ENCODE measurements at places on chromosomes 4 and X.

- no peak for DNase-seq
Observed at GRCh38 chr4:931194-931959, 739 bp downstream of the GAK start.

DNA sequence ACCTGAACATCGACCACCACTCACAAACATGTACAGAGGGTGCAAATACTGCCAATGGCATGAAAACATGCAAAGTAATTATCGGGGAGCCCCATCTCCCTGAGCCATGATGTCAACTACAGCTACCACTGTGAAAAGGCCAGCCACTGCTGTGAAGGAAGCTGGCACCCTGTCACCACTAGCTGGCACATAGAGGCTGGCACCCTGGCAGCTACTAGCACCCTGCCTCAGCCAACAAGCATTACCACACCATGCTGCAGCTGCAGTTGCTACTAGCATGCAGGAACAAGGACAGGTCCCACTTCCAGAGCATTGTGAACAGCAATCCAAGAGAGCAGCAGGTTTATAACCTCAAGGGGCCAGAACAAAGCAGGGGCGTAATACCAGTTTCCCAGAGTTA lies 81.4 kb downstream of the PRR32 start:
- DNase-seq: no peak

GRCh38 chrX:23765449-23765848 lies 17.5 kb upstream of the SAT1 start:
- DNase-seq: no peak

DNA sequence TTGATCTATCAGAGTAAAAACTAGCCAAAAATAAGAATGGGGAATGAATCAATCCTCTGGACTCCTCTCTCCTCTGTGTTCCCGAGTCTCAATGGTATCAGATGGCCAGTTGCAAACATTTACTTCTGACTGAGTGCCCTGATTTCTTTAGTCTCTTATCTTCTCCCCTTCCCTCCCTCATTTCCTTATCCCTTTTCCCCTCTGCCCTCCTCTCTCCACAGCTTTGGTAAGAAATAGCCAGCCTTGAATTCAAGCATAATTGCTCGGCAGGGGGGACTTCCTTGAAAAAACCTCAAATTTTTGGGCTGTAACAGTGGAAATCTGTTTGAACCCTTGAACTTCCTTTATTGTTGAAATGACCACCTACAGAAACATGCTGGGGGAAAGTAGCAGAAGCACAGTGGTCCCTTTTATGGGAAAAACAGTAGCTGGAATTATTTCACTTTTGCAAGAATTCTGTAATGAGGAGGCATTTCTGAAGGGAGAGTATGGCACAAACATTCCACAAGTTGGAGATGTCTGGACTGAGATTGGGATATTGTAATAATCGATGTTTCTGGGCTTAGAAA lies 40.3 kb downstream of the NHS start:
- DNase-seq: no peak

- DNase-seq: no peak
Observed at GRCh38 chrX:97790850-97791249, 907.1 kb downstream of the RPA4 start.

DNA sequence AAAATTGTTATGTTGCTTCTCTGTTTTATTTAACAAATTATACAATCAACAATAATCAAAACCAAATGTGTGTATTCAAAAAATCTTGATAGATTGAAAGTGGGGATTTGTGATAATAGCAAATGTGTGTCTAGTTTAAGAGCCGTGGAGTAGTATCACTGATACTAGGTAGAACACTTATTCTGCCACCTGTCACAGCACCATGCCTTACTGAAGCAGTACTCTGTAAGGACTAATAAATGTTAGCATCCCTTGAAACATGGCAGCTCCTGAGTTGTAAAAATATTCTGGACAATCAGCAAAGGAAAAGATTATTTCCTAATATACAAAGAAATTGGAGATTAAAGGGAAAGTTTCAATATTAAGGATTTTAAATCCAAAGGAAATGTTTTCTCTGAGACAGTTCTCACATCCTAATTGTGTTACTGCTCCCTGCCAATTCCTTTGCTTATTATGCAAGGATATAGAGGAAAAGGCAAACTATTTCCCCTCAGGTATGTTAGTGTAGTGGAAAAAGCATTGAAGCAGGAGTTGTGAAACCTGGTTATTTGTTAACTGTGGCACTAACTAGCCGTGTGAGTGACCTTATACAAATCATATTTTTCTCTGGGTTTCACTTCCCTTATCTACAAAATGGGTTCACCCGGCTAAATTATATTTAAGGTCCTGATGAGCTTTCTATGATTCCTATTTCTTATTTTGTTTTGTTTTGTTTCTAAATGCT lies 303.1 kb downstream of the ARHGAP24 start:
- DNase-seq: no peak

DNA sequence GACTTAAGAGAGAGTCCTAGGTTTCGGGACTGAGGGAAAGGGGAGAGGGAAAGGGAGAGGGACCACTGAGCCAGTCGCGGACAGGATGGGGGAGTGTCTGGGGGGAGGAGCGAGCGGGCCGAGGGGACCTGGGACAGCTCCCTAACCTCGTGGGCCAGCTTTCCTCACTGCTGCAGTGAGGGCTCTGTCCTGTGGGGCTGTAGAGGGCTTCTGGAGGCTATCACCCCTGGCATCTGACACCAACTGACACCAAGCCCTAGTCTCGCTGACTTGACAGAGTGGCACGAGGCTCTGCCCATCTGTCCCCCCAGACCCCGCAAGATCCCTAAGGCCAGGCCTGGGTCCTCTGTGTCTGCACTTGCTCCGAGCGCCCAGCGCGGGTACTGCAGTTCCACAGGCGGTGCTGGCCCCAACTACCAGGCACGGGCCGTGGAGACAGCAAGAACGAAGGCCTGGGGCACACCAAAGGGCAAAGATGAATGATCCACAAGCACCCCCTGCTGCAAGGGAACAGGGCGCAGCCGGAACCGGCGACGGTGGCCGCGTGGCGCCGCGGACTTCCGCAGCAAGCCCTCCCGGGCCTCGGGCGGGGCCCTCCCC lies 465 bp downstream of the HAUS7 start:
- DNase-seq: no peak

GRCh38 chr4:169151671-169152070 lies 119.1 kb downstream of the SH3RF1 start:
- DNase-seq: no peak

DNA sequence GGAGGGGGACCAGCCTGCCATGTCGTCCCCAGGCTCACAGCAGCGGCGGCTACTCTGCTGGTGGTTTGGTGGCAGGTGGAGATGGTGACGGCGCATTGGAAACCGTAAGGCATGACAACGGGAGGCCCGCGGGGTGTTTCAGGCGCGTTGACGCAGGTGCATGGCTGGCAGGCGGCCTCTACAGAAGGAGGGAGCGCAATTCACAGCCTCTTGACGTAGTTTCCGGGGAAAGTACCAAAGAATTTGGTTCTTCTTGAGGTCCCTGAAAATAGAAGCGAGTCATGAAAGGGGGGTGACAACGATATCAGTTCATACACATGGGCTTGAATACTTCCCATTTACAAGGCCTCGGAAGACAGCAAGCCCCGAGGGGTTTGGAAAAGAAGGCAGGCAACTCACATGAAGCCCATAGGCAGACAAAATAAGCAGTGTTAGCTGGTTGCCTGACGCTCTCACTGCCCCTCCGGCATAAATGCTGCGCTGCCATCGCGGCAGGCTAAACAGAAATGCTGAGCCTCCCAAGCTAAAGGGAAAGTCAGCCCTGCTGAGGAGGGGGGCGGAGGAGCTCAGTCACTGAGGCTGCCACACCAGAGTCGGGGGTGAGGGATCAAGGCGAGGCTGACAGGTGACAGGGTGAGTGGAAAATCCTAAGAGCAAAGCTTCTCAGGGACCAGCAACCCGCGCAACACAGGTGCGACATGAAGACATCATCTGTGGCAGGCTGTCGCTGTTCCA lies 52.3 kb upstream of the PDLIM3 start:
- DNase-seq: no peak

GRCh38 chr4:139902321-139903320 lies 237.0 kb downstream of the MGST2 start:
- DNase-seq: no peak

DNA sequence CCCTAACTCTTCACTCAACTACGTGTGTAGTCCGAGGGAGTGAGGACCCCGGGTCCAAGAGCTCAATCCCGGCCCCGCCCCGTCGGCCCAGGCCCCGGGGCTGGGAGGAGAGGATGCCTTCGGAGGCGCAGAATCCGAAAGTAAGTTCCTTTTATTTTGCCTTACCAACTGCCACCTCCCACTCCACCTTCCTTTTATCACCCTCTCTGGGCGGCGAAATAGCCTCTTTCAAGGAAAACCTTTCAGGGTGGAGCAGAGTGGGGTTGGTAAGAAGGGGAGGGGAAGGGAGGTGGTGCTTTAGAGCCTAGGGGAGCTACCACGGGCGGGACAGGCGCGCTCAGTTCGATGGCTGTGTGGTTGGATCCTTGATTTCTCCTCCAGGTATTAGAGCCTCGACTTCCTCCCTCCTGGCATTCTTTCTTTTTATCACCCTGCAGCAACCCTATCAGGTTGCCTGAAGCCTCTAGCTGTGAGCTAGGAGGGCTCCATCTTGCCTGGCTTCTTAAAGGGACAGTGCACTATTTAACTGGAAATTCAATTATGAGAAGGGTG lies 191.2 kb downstream of the RRAGB start:
- no peak for DNase-seq

DNA sequence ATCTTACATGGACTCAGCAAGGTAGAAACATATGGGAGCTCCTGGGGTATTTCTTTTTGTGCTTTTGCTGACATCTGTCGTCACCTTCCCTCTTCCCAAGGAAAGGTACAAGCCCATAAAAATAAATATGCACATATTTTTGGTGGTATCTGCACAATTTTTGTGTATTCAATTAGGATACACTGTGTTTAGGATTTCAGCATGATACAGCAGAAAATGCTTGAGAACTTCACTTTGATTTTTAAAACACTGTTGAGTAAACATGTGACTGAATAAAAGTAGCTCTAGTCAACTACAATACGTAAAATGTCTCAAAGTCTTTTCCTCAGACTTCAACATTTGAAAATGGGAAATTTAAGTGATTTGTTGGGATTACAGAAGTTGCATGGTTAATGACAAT lies 99.4 kb upstream of the SPANXC start:
- no peak for DNase-seq

- DNase-seq: no peak
Observed at GRCh38 chr4:173420801-173421200, 21.9 kb upstream of the SCRG1 start.

DNA sequence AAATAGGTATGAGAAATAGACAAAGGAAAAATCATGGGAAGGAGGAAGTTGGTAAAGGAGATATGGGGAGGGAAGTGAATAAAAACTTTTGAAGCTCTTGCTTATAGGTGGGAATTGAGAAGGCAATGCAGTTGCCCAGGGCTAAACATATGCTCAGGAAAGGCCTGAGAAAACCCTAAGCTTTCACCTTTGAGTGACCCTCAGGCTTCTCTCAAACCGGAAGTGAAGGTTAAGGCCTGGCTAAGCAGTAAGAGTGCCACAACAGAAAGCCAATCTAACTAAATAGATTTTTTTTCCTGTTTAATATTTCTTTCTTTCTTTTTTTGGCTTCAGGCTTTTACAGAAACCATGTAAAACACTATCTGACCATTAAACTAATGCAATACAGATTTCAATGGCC lies 69.5 kb upstream of the GABRA3 start:
- no peak for DNase-seq

- no peak for DNase-seq
Observed at GRCh38 chr4:145453163-145453520, 28.5 kb upstream of the SMAD1 start.

DNA sequence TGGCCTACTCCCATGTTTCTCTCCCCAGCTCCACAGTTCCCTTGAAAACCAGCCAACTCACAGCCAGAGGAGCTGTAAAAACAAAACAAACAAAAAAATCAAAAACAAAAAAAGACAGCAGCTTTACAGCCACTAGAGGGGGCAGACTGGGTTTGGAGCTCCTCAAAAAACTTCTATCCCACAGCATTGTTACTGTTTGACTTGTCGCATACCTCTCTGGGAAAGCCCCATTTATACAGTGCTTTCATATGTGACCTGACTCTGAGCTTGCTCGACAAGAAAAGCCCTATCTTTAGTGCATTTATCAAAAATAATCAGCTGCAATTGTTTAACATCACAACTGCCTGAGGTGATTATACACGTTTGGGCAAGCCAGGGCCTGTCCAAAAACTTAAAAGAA lies 21.6 kb downstream of the TSPAN6 start:
- DNase-seq: no peak

DNA sequence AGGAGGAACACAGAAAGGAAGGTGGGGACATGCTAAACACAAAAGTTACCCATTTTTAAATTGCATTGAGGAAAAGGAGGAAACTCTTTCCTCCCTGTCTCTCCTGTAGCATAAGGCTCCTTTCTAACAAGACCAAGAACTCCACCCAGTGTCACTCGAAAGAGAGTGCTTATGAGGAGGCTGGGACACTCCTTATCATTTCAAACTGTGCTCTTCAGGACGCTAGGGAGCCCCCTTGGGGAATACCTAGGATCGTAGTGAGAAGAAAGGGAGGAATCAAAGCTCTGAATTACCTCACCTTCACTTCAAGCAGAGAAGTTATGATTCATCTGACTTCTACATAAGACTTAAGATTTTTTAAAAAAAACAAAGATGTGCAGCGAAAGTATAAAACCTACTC lies 65.5 kb downstream of the F9 start:
- DNase-seq: no peak

DNA sequence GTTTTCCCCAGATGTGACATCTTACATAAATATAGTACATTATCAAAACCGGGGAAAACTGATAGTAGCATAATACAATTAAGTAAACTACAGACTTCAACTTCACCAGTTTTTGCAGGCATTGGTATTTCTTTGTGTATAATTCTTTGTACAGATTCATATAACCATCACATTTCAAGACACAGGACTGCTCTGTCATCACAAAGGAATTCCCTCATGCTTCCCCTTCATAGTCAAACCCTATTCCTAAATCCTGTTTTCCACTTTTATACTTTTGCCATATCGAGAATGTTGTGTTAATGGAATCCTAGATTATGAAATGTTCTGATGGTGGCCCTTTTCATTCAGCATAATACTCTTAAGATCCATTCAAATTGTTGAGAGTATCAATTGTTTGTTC lies 36.0 kb downstream of the STIM2 start:
- peak; percentile 39 for DNase-seq

DNA sequence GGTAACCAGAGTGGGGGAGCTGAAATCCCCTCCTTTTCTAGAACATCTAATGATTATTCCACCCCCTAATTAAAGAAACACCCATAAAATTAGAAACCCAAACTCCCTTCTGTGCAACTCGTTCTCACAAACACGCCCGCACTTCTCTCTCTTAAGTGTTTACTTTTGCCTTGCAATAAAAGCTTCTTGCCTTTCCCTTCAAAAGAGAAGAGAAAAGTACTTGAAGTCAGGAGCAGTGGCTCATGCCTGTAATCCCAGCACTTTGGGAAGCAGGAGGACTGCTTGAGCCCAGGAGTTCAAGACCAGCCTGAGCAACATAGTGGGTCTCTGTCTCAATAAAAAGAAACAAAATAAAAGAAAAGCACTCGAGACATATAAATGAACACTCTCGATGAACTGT lies 3.6 kb upstream of the GPR173 start:
- DNase-seq: no peak

GRCh38 chr4:147110473-147111367 lies 165.1 kb upstream of the TTC29 start:
- no peak for DNase-seq

GRCh38 chr4:7313347-7313811 lies 121.0 kb downstream of the SORCS2 start:
- no peak for DNase-seq

- DNase-seq: no peak
Observed at GRCh38 chr4:95637043-95637600, 88.3 kb upstream of the UNC5C start.
